GF-D8 (cell line): ENCODE measurements at places on chromosomes 5 and 9.

DNA sequence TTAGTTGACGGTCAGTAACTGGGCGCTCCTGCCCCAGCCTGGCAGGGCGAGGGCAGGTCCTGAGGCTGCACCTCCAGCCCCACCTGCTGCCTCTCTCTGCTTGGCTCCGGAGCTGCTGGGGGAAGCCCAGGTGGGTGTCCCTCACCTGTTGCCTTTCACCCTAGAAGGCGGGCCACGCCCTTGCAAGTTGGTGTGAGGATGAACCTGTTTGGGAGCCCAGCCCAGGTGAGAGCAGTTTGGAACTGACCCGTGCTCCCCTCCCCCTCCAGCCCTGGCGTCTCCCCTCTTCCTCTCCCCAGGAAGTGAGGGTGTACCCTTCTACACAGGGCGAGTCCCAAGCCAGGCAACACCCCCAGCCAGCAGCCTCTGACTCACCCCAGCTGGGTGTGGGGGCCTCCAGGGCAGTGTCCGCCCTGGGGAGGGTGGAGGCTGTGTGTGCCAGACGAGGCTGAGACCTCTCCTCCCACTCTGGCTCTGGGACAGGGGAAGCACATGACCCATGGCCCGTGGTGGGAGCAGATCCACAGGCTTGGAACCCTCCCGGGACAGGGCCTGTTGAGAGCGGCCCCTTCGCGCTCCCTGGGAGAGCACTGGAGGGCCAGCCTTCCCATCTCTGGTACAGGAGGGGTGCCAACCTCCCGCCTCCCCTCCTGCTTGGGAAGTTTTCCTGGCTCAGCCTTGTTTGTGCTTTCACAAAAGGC, 10.4 kb downstream of the LRRC8A start:
- no peak for DNase-seq

DNA sequence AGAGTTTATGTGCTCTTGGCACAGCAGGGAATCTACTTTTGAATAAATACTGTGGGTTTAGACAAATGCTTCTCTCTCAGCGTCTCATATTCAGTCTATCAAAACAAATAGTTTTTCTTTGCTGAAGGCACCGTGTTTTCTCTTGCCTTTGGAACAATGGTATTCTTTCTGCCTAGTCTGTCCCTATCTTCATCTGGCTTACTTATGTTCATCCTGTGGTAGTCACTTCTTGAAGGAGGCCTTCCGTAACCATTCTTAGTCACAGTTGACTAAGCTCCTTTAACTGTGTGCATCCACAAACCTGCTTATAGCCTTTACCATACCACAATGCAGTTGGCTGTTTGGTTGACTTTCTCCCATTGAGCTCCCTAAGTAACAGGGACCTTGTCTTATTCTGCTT, 45.9 kb downstream of the LARP1 start:
- DNase-seq = no peak

DNA sequence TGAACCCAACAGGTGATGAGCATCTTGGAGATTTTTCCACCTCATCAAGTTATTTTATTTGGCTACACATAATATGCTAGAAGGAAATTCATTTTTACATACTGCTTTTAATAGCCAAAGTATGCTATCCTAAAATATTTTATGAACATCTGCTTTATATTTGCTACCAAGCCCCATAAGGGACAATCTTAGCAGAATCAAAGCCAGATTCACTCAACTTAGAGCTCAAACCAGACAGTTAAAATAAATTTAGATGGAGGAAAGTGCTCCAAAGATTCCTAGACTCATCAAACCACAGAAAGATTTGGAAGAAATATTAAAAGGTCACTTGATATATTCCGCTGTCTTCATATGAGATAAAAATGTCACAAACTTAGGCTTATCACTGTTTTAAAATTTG, 637.1 kb upstream of the CCNG1 start:
- DNase-seq = no peak

DNA sequence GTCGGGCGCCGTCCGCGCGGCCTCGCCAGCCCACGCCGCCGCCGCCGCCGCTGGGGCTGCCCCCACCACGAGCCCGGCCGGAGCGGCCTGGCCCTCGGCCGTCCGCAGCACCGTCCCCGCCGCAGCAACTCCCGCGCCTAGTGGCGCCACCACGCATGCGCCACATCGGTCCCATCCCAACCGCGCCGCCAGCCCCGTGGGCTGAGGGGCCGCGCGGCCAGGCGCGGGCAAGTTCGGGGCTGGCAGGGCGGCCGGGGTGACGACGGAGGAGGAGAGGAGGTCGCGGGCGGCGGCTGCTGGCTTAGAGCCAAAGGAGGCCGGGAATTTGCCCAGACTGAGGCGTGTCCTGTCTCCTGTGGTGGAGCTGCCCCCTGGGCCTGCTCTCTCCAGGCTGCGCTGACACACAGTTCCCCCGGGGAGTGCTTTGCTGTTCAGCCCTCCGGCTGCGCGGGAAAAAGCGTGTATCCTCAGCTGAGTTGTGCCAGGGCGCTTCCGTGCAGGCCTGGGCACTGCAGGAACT, at the start of gene TUSC1:
Gene TUSC1 (minus strand): TSS at position 298 of the 520 bp plus-strand sequence. CDS start 132 bp downstream, at position 166.
- DNase-seq = peak; percentile 69

- no peak for DNase-seq
These were observed 37.8 kb downstream of the SCGB3A1 start for GRCh38 chr5:180553530-180553929.

- no peak for DNase-seq
These were observed 8.8 kb downstream of the TENT4A start for GRCh38 chr5:6722015-6722414.

DNA sequence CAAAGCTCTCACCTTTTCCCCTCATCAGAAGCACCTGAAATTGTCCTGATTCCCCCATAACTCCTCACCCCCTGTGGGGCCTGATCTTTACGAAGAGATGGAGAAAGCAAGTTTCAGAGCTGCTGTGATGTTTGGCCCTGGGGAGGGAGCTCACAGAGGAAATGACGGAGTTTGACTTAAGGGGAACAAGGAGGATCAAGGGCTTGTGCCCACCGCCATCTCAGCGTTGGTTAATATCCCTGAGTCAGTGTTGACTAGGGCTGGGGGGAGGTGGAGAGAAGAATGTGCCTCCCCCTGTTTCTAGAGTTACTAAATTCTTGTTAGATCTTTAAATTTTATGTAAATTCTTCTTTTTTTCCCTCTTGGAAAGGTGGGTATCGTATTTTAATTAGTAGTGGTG, 27.8 kb downstream of the FGF18 start:
- DNase-seq = no peak

GRCh38 chr5:59479086-59479485, 414.4 kb downstream of the PDE4D start:
- no peak for DNase-seq

- DNase-seq = no peak
These were observed 5.6 kb downstream of the IRX1 start for GRCh38 chr5:3601061-3601710.

DNA sequence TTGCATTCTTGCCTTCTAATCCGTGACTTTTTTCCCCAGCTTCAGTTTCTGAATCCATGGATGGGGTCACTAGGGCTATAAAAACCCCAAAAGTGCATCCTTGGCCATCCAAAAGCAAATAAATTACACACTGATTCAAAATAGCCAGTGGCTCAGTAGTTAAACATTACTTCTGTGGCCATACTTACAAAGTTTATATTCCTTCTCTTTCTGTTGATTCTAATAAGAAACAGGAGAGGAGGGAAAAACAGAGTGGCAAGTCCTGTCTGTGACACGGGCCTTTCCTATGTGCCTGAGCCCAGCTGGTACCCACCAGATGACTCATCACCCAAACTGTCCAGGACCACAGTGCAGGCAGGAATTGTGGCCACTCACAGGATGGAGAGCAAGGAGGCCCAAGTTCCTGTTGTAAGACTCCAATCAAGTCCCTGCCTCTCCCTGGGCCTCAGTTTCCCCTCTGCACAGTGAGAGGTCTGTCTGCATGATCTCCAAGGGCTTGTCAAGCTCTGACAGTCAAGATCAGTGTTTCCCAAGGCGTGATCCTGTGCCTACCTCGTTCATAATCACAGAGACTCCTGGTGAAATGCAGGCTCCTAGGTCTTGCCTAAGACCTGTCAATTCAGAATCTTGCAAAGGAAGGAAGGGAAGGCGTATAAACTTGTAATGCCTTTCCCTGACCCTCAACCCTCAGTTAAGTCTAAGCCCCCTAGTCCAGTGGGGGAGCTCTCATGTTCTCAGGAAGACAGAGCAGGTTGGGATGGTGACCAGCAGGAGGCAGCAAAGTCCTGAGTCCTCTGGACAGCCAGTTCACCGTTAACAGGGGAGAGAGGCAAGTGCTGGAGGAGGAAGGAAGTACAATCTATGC, 29.5 kb downstream of the TNIP1 start:
- peak; percentile 74 for DNase-seq

- DNase-seq = no peak
These were observed 233.0 kb downstream of the CD180 start for GRCh38 chr5:66963559-66963971.

DNA sequence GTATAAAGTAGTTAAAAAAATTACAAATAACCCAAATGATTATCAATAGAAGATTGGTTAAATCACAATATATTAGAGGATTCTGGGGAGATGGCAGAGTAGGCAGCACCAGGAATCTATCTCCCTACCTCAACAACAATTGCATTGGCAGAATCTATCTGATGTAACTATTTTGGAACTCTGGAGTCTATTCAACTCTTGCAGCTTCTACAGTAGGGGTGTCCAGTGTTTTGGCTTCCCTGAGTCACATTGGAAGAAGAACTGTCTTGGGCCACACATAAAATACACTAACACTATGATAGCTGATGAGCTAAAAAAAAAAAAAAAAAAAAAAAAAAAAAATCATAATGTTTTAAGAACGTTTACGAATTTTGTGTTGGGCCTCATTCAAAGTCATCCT, 29.2 kb upstream of the ECM2 start:
- no peak for DNase-seq

GRCh38 chr5:158235159-158235547, 376.2 kb upstream of the CLINT1 start:
- DNase-seq = no peak

- no peak for DNase-seq
These were observed 99.8 kb upstream of the SARDH start for GRCh38 chr9:133837627-133838597.
